ENCODE measurements at places on chromosomes 16 and 17.

DNA sequence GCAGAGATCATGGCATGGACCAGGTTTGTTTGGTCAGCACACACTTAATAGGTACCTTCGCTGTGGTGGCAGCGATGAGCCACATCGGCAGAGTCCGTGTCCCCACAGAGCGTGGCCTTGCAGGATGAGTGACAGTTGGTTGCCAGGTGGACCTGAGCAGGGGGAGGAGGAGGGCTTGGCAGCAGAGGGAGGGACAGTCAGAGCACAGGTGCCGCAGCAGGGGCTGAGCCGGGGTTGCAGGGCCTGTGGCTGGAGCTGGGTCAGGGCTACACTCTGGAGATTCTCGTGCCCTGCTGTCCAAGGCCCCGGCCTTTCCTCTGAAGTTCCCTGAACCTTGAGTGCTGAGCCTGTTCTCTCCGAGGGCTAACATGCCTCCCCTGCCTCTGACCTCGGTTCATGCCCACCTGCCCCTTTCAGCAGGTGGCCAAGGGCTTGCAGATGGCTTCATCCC is 24.8 kb downstream of the POLR3E start:
- no peak for DNase-seq

DNA sequence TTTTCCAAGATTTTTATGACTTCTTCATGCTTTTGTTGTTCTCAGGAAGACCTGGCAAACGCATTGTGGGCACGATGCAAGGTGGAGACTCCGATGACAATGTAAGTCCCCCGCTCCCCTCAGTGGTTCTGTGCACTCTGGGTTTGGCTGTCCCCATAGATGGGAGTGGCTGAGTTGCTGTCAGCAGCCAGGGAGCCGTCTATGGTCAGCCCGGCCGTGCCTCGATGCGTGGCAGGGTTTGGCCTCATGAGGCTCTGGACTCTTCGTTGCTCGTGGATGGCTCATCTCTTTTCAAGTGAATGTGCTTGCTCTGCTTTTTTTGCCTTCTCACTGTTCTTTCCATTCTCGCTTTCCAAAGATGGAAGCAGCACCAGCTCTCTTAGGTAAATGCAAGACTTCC is 31.9 kb downstream of the CLUAP1 start:
- no peak for DNase-seq

GRCh38 chr17:82913304-82914043 is 73.7 kb upstream of the ZNF750 start:
- DNase-seq: no peak

GRCh38 chr16:13123991-13124390 is 222.6 kb downstream of the SHISA9 start:
- DNase-seq: no peak

DNA sequence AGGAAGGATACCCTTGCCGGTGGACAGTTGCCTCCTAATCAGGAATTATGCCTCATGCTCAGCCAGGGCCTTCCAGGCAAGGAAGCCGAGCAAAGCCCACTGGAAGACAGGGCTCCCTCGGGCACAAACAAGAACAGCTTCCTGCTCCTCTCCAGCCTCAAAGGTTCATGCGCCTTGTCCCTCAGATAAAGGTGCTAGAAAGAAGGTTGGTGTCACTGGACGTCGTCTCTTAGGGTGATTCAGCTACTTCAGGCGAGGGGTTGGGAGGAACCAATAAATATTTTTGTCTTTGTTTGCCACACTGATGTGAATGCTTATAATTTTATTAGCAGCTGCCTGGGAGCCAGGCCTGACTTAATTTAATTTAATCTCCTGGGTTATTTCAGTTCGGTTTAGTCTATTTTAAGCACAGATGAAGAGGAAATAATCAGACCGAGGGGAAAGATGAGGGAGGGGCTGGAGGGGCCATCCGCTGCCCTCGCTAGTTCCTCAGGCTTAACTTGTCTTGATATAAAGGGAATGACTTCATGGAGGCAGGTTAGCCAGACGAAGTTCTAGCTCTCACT is 171.8 kb upstream of the CACNG5 start:
- DNase-seq: no peak

GRCh38 chr16:27678955-27679354 is 129.0 kb downstream of the KATNIP start:
- DNase-seq: no peak

DNA sequence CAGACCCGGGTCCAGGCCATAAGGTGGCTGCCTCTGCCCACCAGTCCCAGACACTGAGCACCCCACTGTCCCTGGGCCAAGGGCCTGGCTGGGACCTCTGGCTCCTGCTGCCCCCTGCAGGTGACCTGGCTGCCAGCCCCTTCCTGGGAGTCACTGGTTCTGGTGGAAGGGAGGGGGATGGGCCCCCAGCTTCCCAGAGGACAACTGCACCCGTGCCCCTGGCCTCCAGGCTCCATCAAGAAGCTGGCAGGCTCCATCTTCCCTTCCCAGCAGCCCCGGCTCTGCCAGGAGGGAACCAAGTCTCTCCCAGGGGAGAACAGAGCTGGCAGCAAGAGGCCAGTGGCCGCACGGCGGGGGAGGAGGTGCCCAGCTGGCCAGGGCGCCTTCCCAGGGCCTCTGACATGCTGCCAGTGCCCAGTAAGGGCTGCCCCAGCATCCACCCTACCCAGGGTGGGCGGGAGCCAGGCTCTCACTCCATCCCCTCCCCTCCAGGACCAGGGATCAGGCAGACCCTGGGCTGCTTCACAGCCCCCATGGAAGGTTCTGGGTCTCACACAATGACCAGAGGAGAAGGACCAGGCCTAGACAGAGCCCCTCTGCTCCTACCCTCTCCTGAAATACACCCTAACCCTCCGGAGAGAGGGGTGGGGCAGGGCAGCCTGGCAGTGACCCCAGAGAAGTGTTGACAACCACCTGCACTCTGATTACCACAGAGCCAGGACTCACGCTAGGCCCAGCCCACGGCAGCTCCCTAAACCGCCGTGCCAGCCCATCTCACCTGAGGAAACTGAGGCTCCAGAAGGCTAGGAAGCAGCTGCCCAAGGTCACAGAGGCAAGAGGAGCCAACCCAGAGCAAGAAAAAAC is 3.6 kb downstream of the CLUH start:
- DNase-seq: no peak

GRCh38 chr16:79042886-79043285 is 557.7 kb downstream of the MAF start:
- peak; percentile 2 for DNase-seq

GRCh38 chr16:23578101-23578830 is 17.9 kb downstream of the NDUFAB1 start:
- no peak for DNase-seq

DNA sequence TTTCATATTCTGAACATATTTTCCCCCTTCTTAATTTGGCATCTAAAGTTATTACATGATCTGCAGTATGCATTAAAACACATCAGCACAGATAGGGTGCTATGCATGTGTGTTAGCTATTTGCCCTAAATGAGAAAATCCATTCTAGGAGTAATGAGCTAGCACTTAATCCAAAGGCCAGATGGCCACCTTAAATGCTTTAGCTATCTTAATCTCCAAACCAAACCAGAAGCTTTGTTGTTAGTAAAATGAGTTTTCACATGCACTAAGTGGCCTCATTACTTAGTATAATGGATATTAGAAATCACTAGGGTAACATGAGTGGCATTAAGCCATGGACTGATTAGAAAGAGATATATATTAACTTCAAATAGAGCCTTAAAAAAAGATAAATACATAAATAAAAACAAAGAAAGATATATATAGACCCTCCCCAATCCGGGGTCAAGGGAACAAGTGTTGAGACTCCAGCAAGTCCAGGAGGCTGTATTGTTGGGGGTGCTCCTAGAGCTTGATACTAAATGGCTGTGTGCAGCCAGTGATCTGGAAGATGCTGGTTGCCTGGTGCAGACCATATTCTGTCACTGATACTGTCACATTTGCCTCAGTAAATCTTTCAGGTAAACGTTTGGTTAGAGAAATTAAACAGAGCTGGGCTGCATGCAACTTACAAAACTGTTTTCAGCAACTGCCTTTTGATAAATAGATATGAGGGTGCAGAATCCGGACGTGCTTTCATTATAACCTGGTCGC is 67.3 kb downstream of the MYH10 start:
- no peak for DNase-seq

GRCh38 chr16:51888016-51888415 is 658.9 kb downstream of the TOX3 start:
- DNase-seq: no peak

- DNase-seq: no peak
Measured at GRCh38 chr17:27622986-27623385, 8.0 kb upstream of the LGALS9 start.

GRCh38 chr16:55301385-55302008 is 22.5 kb upstream of the IRX6 start:
- DNase-seq: no peak

DNA sequence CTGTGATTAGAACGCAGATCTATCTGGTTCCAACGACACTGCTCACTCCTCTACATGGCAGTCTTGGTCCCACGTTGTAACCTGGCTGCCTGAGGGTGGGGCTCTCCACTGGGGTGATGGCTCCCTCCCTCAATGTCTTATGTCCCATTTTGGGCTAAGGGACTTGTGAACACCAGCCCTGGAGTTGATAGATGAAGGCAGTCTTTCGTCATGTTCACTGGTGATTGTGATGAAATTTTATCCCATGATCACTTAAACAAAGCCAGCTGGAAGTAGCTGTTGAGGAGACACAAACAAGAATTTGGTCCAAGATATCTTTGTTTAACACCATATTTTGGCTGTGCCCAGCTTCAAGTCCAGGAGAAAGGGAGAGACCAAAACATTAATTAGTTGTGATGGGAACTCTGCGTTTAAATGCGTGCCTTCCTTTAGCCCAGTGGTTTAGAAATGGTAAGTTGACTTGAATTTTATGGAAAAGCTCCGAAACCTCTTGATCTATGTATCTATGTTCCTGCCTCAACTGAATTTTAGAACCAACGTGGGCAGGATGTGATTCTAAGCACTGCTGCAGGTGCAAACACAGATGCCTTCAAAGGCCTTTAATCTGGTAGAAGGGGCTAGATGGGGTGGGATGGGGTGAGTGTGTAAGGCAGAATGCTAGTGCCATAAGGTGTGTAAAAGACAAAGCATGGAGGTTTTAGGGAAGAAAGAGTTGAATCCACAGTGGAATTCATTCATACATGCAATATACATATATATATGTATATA is 186.8 kb upstream of the IRX3 start:
- no peak for DNase-seq

- no peak for DNase-seq
Measured at GRCh38 chr16:74936902-74937560, 47.9 kb downstream of the WDR59 start.

DNA sequence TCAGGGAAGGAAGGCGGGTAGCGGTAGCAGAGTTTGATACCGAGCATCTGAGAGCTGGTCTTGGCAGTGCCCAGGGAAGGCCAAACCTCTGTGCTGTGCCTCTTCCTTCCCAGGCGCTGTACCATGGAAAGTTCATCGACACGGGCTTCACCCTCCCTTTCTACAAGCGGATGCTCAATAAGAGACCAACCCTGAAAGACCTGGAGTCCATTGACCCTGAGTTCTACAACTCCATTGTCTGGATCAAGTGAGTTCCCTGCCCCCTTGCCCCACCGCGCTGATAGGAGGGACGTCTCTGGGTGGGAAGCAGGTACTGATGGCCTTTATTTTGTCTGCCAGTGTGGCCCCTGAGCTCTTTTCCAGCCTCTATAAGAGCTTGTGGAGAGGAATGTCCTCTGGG is 15.4 kb upstream of the CLEC18A start:
- DNase-seq: no peak

GRCh38 chr17:44557651-44558285 is 484 bp downstream of the FZD2 start:
- DNase-seq: no peak

DNA sequence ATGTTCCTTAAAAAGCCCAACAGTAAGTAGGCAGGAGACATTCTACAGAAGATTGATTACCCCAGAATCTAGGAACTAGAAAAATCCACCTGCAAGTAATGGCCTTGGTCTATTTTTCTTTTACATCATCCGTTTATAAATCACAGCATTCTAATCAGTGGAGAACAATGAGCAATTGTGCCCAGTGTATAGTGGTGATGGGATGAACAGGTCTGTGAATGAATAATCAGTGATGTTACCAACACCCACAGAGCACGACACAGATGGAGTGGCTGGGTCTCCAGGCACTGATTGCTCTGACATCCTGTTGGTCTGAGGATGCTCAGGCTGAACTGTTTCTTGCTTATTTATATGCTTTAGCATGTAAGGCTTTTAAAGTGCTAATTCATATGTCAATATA is 1251.2 kb upstream of the CDH8 start:
- DNase-seq: no peak

DNA sequence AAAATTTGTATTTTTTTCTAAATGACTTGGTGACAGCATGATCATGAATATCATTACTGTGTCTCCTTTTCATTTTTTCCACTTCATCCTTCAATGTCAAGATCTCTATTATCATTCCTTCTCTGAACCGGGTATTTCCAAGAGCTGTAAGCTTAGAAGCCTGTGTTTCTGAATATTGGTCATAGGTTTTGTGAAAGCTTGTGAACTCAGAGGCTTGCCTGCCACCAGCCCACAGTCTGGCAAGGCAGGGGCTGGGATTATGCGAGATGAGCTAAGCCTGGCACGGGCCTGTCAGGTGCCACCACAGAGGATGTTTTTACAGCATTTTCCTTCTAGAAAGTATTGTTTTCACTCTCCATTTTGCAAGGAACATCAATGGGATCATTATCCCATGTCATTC is 92.8 kb downstream of the MYH10 start:
- no peak for DNase-seq

DNA sequence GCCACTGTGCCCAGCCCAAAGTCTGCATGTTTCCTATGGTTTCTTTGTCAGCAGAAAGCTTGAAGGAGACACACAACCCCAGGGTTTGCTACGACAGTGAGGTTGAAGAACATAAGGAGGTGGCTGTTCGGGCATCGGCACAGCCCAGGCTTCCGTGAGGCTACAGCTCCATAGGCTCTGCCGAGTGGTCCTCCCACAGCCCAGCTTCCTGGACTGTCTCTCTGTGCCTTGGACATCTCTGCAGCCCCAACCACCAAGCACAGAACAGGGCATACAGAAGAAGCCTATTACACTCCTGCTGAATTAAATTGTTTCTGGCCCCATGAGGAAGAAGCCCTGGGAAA is 3.2 kb upstream of the HAP1 start:
- DNase-seq: no peak

DNA sequence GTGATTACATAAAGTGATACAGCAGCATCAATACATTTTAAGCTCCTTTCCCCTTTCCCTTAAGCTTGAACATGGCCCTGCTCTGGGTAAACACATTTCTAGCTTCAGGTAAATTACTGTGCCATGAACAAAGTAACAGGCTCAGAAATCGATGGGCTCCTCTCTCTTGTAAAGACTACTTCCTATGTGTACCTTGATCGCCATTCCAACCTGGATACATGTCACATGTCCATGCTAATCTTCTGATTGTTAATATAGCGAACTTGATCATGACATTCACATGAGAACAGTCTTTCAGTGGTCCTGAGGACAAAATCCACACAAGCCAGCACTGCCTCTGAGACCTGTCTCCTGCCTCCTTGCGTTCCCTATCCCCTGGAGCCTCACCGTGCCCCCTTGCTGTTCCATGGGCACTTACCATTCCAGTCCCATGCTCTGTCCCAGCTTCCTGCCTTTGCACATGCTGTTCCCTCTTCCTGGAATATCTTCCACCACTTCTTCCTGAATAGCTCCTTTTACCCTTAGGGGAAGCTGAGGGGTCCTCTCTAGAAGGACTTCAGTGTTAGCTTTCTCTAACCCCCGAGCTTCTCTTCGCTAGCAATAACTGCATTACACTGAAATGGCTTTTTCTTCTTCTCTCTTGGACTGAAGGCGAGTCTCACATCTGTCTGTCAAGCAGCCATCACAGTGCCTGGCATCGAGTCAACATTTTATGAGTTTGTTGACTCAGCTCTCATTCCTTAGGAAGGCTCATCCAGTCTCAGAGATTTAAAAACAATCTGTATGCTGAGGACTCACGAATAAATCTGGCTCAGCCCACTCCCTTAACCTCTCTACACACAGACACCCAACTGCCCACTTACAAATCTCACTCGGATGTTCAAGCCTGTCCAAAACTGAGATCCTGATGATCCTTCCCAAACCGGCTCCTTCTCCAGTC is 93.3 kb downstream of the ASIC2 start:
- DNase-seq: no peak
